ENCODE measurements at places on chromosomes 3 and 15. TPM values are rescaled to one million over a fixed set of nuclear protein-coding genes. Genes with fewer than 3 reads are reported as not detected.

- H3K27ac ChIP-seq: no peak overlapping the region
- peaks cover 51% of the 10 kb centered on the region for H3K36me3 ChIP-seq
- H3K4me1 ChIP-seq: peaks cover 38% of the 10 kb centered on the region
- H3K27me3 ChIP-seq: no peaks in the 10 kb centered on the region
Observed at GRCh38 chr15:68096099-68096498, 42.0 kb downstream of the PIAS1 start.

DNA sequence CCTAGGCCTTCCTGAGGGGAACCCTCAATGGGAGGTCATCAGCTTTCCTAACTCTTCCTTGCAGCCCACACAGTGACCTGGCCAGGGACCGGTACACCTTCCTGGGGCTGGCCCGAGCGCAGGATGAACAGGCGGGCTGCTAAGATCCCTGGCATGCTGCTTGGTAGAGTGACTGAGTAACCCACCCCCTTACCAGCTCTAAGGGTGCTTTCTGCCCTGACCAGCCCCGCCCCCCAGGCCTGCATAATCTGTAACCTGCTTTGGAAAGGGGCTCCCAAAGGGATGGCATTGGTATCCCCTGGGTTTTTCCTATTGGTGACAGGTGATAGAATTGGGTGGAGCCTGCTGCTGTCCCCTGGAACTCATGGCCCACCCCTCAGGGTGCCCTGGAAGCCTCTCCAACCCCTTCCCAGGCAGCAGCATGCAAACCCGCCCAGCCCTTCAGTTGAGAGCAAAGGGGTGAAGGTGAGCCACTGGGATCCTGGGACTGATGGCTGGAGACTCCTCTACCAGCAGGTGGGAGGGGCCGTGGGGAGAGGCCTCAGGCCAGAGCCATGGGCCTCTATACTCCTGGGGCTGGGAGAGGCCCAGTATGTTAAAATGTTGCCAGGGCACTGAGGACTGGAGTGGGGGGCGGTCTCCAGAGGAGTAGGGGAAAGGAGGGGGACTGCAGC lies 11.1 kb upstream of the KIF7 start:
- no peak overlapping the region for H3K4me3 ChIP-seq
- peaks cover 18% of the 10 kb centered on the region for H3K27me3 ChIP-seq
- H3K4me1 ChIP-seq: no peaks in the 10 kb centered on the region
- DNase-seq: no peak
- H3K27ac ChIP-seq: no peak overlapping the region

GRCh38 chr3:71589132-71589531 lies 5.6 kb upstream of the FOXP1 start:
- H3K27ac ChIP-seq: no peak overlapping the region
- H3K4me1 ChIP-seq: peaks cover 30% of the 10 kb centered on the region
- no peaks in the 10 kb centered on the region for H3K36me3 ChIP-seq
- no peaks in the 10 kb centered on the region for H3K27me3 ChIP-seq
- DNase-seq: no peak

Gene MRPL3
- total RNA-seq: 161 TPM

Gene SV2B
- total RNA-seq: 0.07 TPM

DNA sequence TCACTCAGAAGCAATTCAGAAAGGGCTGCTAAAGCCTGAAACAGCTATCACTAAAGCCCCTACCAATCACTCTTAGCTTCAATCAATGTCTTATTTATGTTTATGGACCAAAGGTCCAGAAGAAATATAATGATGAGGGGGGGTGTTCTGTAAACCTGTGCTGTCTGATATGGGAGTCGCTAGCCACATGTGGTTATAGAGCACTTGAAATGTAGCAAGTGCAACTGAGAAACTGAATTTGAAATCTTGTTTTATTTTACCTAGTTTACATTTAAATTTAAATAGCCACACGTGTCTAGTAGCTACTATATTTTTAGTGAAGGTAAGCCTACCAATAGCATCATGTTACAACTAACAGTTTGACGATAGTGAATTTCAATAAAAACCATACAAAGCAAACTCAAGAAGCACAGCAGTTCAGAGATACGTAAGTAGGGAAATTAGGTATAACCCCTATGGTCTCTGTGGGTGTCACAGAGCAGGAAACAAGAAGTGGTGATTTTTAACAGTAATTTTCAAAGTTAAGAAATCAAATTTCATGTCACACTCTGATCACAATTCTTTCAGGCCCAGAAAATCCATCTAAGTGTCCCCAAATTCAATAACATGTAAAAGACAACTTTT lies 3.6 kb downstream of the POU1F1 start:
- DNase-seq: no peak
- H3K36me3 ChIP-seq: no peaks in the 10 kb centered on the region
- H3K4me1 ChIP-seq: peaks cover 37% of the 10 kb centered on the region
- no peak overlapping the region for H3K4me3 ChIP-seq

Gene COL6A5
- not detected for total RNA-seq

- H3K4me3 ChIP-seq: no peak overlapping the region
- H3K27me3 ChIP-seq: peaks cover 23% of the 10 kb centered on the region
- H3K27ac ChIP-seq: no peak overlapping the region
- no peak for DNase-seq
- H3K36me3 ChIP-seq: no peaks in the 10 kb centered on the region
Observed at GRCh38 chr3:123667784-123668183, 82.9 kb upstream of the HACD2 start.

DNA sequence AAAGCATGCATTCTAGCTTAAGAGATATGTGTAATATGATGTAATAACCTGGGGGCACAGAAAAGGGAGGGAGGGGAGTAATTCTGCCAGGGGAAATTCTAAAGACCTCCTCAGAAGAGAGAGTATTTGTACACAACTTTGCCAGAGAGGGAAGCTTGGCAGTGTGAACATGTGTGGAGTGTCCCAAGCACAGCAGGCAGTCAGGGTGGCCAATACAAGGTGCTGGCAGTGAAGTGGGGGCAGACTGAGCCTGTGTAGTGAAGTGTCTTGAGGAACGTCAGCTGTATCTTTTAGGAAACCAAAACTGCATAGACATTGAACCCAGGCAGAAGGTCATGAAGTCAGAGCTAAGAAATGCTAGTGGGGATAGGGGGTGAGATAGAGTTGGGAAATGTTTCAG lies 29.7 kb upstream of the TMEM42 start:
- H3K27me3 ChIP-seq: no peaks in the 10 kb centered on the region
- DNase-seq: no peak
- H3K36me3 ChIP-seq: peaks cover 48% of the 10 kb centered on the region
- H3K27ac ChIP-seq: no peak overlapping the region
- no peak overlapping the region for H3K4me3 ChIP-seq

Gene C2CD4A
- total RNA-seq: 0.14 TPM

Gene SMCO1
- not detected for total RNA-seq

DNA sequence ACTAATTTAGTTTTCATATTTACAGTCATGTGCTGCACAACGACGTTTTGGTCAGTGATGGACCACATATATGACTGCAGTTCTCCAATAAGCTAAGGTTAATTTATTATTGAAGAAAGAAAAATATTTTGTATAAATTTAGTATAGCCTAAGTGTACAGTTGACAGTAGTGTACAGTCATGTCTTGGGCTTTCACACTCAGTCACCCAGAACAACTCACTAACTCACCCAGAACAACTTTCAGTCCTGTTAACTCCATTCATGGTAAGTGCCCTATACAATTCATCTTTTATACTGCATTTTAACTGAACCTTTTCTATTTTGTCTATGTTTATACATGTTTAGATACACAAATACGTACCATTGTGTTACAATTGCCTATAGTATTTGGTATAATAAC lies 3.8 kb upstream of the GABRR3 start:
- peak overlapping the region; percentile 88 for H3K4me3 ChIP-seq
- no peak for DNase-seq
- peaks cover 6% of the 10 kb centered on the region for H3K4me1 ChIP-seq
- no peaks in the 10 kb centered on the region for H3K27me3 ChIP-seq
- no peaks in the 10 kb centered on the region for H3K36me3 ChIP-seq

GRCh38 chr3:153396581-153396980 lies 234.6 kb downstream of the RAP2B start:
- no peak for DNase-seq
- no peaks in the 10 kb centered on the region for H3K27me3 ChIP-seq
- H3K27ac ChIP-seq: no peak overlapping the region
- H3K4me3 ChIP-seq: no peak overlapping the region
- H3K36me3 ChIP-seq: peaks cover 5% of the 10 kb centered on the region
- H3K4me1 ChIP-seq: peaks cover 19% of the 10 kb centered on the region

- no peaks in the 10 kb centered on the region for H3K4me1 ChIP-seq
- no peak overlapping the region for H3K4me3 ChIP-seq
- H3K27ac ChIP-seq: no peak overlapping the region
Observed at GRCh38 chr3:95227092-95227491, 1164.2 kb downstream of the NSUN3 start.

DNA sequence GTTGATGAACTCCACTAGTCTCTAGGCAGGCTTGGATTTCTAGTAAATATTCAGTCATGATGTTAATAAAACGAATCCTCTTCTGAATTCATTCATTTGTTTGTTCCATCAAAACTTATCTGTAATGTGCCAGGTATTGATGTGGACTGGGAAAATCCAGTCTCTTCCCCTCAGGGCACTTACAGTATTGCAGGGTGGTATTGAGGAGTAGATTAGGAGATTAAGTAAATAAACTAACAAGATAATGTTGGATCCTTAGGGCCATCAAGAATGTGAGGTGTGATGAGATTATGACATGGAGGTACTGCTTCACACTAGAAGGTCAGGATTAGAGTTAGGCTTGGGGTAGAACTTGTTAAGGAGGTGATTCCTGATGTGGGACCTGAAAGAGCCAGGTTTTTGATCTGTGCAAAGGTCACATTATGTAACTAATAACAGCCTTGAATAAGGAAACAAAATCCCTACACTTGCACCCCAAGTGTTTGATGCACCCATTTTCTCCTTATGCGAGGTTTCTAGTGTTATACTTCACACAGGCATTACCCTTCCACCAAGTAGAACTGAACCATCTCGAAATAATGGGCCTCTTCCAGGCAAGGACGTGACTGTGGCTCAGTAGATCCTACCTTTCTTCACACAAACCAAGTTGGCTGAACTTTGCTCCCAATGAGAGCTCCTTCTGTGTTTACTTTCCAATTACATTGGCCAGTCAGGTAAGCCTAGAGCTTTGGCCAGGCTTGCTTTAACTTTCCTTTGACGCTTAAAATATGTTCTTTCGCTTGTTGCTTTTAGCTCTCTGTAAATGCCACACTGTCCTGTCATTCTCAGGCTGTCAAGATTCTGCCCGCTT lies 16.7 kb downstream of the MCTP2 start:
- no peak for DNase-seq
- H3K27ac ChIP-seq: no peak overlapping the region
- no peaks in the 10 kb centered on the region for H3K27me3 ChIP-seq
- H3K4me3 ChIP-seq: no peak overlapping the region
- H3K36me3 ChIP-seq: peaks cover 7% of the 10 kb centered on the region

- H3K27me3 ChIP-seq: no peaks in the 10 kb centered on the region
- no peak overlapping the region for H3K27ac ChIP-seq
Observed at GRCh38 chr3:69823743-69824142, 84.5 kb downstream of the MITF start.

Gene SST
- not detected for total RNA-seq

DNA sequence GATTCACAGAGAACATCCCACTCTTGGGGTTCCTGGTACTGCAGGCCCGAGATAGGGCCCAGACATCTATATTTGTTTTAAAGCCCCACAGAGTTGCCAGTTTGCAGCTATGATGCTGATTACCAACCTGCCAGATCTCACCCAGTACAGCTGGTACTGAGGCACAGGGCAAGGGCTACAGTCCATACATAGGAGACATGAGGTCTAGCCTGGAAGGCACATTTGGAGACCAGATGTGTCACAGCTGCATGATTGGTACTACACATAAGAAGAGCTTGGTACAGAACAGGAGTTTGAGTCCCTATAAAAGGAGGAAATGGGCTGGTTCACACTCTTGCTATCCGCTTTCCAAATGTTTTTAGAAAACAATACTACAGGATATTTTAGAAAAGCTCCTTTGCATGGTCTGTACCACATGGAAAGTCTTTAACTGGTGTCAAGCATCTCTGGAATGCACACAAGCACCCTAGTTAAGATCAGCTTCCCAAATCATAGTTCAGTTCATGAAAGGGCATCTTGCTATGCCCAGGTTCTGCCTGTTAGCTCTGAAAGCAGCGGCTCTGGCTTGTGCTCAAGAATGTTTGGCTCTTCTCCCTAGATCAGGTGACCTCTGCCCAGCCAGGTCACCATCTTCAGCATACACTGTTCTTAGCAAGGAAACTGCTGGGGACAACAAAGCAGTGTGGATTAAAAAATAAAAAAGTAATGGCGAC lies 20.6 kb downstream of the MTMR14 start:
- no peaks in the 10 kb centered on the region for H3K4me1 ChIP-seq
- H3K27ac ChIP-seq: no peak overlapping the region
- no peaks in the 10 kb centered on the region for H3K27me3 ChIP-seq

Gene OSBPL10
- total RNA-seq: 6.1 TPM
